ENCODE measurements at places on chromosomes 11 and 22. TPM values are rescaled to one million over a fixed set of nuclear protein-coding genes. Genes with fewer than 3 reads are reported as not detected.

DNA sequence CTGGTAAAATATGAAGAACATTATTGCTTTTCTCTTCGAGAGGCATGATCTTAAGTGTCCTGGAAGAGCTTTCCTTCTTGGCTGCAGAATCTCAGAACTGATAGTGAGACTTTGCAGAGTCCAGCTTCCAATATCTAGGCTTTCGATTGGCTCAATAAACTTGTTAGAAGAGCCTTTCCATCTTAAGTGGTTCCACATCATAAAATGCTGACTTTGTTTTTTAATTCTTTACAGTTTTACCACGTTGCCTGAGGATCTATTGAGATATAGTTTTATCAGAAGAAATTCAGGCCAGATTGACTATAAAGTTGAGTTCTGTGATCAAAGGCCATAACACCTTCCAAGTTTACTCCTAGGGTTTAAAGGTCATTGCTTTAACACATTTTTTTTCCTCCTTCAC, 15.6 kb upstream of the DNAJB7 start:
- DNase-seq, result no peak

DNA sequence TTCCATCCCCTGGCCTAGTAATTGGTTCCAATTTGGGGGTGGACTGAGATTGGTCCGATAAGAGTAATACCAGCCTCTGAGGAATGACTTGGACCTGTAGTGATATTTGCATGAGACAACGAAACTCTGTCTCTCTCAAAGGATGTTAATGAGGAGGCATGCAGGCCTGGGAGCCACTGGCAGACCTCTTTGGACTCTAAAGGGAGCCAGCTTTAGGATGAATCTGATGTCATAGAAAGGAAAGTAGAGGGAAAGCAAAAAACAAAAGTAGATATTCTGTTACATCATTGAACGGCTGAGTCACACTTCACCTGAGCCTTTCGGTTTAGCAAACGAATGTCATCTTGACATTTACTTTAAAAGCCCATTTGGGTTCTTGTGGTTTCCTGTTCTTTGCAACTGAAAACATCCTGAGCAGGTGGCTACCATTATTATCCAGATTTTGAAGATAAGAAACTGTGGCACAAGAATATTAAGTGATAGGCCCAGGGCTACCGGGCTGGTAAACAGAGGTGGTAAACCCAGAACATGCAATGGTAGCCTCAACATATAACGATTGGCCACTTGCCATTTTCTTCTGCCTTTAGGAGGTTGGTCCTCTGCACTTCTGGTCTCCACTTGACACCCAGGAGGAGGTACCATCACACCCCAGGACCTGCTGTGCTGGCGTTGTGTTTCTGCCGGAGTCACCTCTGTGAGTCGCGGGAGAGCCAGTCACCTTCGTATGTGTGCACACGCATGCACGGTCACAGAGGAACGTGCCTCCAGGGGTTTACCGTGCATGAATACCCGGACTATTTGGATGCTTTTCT, 42.7 kb downstream of the RTL6 start:
- no peak for DNase-seq

GRCh38 chr11:57094181-57094935, 87.4 kb upstream of the LRRC55 start:
- DNase-seq, result no peak

GRCh38 chr22:28245579-28246224, 326.6 kb upstream of the PITPNB start:
- no peak for DNase-seq

DNA sequence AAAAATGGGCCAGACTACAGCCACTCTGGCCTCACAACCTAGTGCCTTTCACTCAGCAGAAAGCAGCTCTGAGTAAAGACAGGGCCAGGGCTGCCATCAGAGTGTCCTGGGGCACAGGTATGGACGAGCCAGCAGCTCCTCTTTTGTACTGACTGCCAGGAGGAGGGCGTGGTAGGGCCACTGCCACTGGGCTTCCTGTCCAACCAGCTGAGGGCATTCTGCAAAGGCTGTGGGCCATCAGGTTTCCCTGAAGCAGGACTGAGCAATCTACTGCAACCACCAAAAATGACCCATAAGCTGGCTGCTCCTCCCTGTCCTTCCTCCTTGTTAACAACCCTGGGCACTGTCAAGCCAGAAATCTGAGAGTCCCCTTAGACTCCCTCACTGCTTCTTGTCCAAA, 33.1 kb downstream of the ASCC2 start:
- DNase-seq, result no peak

DNA sequence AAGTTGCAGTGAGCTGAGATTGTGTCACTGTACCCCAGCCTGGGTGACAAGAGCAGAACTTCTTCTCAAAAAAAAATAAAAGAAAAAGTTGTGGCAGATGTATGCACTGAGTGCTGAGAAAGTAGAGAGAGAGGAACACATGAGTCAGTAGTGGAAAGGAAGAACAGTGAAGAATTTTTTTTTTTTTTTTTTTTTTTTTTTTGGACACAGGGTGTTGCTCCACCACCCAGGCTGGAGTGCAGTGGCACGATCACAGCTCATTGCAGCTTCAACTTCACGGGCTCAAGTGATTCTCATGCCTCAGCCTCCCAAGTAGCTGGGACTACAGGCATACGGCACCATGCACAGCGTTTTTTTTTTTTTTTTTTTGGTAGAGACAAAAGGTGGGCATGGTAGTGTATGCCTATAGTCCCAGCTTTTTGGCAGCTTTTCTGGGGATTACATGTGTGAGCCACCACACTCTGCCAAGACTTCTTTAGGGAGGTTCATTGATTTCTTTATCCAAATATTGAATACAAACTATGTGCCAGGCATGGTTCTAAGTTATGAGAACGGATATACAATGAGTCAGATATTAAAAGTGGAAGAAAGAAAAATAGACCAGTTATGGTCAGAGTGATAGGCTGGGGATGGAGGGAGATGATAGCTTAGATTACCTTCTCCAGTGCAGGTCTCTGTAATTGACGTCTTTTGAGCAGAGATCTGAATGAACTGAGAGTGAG, 62.0 kb downstream of the YAP1 start:
- DNase-seq, result no peak

- DNase-seq, result no peak
Measured at GRCh38 chr11:111169367-111169766, 76.2 kb upstream of the POU2AF2 start.

- DNase-seq, result no peak
Measured at GRCh38 chr11:18463439-18463838, 7.8 kb downstream of the LDHAL6A start.

DNA sequence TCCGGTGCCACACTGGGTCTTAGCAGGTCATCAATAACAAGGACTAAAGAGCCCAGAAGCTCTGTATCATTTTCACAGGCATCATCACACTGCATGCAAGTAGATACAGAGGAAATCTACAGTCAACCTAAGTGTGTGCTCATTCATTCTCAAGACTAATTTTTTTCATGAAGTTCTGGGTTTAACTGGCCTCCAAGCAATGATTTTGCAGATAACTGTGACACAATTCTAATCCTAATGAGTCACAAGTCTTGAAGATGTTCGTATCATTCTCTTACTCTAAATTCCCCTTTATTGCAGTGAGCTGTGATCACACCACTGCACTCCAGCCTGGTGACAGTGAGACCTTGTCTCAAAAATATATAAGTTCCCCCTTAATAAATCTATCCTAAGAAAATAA, 2.5 kb downstream of the OR52W1 start:
- DNase-seq, result no peak

DNA sequence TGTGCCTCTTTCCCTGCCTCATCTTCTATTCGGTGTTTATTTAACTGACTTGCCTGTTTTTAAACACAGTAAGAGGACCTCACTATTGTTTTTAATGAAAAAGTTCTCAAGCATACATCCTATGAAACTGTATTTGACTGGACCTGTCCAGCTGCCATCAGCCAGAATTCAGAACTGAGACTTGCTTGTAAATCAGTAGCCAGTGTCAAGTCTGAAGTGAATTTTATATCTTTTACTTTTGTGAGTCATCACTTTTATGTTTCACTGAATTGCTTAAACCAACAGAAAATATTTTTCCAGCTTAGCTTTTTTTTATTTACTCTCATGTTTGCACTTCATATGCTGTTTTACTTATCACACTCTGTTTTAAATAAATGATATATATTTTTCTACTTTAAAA, 88.3 kb downstream of the LUZP2 start:
- no peak for DNase-seq

DNA sequence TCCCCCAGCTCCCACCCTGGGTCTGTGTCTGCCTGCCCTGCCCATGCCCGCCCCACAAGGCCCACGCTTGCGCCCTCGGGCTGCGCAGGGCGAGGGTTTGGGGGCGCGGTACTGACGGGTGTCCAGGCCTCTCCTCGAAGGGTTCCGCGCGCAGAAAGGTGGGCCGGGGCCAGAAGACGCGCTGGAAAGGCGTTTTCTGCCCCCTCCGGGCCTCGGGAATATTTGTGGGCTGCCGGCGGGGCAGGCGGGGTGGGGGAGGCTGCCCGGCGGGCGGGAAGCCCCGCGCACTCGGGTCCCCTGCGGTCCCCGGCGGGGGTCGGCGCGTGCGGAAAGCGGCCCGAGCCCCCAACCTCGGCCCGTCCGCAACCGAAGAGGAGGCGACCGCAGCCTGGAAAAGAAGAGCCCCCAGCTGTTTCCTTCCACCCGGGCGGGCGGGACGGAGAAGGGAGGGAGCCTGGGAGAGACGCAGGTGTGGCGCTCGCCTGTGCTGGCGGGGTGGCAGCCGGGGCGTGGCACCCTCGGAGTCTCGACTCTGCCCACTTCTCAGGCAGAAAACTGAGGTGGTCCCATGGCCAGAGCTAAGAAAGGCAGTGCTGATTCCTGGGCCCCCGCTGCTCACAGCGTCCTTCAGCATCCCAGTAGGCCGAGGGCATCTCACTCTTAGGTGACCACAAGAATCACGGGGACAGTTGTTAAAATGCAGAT, 59.0 kb downstream of the THAP12 start:
- no peak for DNase-seq

DNA sequence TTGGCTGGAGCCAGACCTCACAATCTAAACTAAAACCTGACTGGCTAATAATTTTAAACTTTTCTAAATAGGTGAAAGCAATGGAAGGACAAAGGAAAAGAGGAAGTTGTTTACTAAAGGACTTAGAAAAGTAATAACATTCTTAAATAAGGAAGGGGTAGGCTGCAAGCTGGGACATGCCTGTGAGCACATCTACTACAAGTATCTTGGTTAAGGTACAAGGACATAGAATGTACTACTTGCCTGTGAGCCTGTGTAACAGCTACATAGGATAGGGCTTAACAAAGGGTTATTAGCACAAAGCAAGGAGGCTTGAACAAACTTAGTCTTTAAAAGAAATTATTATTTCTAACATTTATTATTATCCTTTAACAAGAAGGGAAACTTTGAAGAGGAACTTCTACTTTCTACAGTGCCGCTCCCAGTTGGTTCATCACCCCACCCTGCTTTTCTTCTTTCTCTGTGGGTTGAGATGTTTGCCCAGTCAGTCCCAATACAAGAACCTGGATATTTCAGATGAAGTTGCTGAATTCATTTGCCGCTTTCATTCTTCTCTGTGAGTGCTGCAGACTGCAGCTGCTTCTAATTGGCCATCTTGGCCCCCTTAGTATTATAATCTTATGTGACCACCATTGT, 87.5 kb downstream of the PRMT3 start:
- DNase-seq, result no peak

DNA sequence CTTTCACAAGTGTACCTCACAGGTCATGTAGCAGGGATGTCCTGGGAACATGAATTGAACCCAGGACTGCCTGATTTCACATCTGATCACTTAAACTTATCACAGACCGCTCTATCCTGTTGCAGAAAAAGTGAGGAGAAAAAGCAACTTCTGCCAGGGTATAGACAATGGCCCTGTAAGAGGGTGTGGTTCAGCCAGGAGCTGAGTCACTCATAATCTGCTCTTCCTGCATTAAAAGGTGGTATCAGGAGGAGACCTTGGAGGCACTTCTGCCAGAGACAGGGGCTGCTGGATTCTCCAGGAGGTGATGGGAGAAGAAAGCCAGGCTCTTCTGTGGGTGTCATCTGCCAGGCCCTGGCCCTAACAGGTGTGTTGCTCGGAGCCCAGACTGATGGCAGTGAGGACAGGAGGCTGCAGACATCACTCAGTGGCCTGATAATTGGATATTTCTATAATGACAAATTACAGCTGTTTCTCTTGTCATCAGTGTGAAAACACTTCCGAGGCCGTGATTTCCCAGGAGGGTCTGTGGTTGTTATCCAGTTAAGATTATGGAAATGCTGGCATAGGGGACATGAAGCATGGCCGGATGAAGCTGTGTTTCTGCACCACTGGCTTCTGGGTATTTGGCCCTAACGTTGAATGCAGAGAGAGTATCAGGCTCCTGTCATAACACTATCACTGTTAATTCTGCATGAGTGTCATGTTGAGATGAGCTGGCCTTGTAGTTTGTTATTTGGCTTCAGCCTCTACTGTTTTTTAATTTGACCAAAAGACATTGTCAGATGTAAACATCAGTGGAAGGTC, 125.1 kb upstream of the ZBED5 start:
- DNase-seq, result no peak

DNA sequence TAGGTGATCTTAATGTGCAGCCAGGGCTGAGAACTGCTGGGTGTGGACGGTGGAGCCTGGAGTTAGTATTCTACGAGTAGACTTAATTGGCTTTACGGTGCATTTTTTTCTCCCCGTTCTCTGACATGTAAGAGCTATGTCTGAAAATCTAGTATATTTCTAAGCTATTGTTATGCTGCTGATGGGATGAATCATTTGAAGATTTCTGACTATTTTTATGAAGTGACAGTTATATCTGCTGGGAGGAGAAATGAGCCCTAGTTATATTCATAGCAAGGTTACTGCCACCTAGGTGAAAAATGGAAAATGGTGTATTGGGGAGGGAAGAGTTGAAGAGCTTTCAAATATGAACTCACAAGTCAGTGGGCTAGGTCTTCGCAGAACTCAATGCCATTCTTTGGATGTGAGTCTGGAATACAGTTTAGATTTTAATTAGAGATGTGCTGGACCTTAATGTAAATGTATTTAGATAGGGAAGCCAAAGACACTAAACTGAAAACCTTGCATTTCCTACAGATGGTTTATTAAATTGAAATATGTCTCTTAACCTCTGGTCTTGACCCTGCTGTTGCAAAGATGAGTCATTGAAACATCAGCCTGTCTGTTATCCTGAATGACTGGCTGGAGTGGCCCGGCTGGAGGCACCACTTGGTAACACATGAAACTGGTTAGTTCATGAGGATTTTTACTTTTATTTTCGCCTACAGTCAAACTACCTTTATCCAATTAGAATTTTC, 293.7 kb downstream of the DDX10 start:
- DNase-seq, result no peak

Gene OR8D4
- 0.06 TPM for polyA plus RNA-seq

Gene GLYATL2
- 1.3 TPM for polyA plus RNA-seq

Gene PLEKHB1
- polyA plus RNA-seq, result 1.5 TPM

Gene KDELR3
- 21.4 TPM for polyA plus RNA-seq

Gene ANO1
- polyA plus RNA-seq, result 6.3 TPM

Gene PNPLA5
- not detected for polyA plus RNA-seq
